KG1 (cell line): ENCODE measurements at places on chromosomes 11 and 22.
A peak's percentile ranks its signal among the peaks of the same experiment; 100 is the strongest.

- no peak for DNase-seq
Measured at GRCh38 chr22:25114369-25115362, 85.0 kb upstream of the CRYBB3 start.

GRCh38 chr11:11989774-11990744 is 18.4 kb downstream of the DKK3 start:
- no peak for DNase-seq

DNA sequence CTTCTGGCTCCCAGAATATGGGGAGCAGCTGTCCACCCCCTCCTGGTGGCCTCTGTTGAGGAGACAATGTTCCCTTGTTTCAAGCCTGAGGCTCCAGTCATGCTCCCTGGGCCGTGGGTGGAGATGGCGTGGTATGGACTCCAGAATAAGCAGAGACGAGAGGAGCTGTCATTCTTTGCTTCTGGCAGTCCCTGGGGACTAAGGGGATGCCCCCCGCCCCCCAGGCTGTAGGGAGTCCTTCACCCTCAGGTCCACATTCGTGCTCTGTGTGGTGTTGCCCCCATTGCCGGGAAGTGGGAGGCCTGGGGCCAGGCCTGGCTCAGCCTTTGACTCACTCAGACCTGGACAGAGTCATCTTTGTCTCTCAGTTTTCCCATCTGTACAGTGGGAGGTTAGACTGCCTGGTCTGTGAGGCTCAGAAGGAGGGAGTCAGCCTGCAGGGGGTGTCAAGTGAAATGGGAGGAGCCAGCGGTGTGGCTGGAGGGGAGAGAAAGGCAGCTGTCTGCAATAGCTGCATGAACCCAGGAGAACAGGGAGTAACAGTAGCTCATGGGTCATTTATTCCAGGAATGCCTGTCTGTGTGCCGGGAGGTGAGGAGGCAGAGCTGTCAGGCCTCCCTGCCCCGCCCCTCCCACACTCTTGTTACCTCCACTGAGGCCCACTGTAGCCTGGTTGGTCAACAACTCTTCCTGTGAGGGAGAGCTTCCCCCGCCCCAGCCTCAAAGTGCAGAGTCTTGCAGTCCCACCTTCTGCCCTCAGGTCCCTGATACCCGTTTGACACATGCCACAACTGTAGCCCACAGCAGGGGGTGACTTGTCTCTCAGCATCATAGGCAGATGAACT is 6.3 kb downstream of the ARHGEF17 start:
- DNase-seq: no peak

DNA sequence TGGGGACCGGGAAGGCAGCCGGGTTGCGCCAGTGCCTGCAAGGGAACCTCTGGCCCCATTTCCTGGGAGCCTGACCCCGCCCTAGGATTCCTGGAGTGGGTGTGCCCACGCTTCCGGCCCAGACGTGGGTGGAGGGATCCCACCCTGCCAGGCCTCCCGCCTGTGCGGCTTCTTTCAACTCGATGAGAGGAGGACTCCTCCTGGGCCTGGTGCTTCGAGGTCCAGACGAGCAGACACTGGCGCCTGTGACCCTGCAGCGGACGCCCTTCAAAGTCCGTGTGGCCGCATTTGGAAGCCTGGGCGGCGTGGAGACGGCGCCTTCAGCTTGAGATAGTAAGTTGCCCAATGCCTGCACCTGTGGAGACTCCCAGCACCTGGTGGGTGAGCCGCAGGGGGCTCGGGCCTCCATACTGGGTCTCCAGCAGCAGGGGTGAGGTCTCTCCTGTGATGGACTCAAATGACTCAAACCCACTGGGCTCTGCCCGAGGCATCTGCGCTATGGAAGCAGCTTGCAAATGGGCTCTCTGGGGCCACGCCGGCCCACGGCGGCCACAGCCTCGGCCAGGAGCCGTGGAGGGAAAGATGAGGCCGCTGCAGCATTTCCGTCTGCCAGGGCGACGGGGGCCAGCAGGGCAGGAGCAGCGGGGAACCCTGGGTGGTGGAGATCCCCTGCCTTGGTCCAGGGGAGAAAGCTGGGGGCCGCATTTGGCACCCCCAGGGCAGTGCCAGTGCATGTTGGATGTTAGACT is 64.3 kb upstream of the PPARA start:
- no peak for DNase-seq

DNA sequence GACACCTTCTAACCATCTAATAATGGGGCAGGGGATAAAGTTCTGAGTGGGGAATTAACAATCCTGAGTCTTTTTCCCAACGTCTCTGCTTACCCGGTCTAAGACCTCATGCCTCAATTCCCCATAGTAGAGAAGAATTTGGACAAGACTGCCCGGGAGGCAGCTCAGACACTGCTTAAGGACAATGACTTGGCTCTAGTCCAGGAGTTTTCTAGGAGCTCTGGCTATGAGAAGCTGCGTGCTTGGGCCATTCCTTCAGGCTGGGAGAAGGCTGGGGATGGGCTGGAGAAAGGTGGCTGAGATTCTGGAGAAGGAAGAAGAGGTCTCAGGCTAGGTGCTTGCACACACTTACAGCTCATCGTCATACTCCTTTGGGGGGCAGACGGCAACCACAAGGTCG is 19.8 kb upstream of the ABCC8 start:
- DNase-seq: no peak

GRCh38 chr22:32701034-32701433 is 100.5 kb upstream of the TIMP3 start:
- DNase-seq: no peak

GRCh38 chr11:16028419-16028818 is 327.9 kb downstream of the SOX6 start:
- DNase-seq: no peak

DNA sequence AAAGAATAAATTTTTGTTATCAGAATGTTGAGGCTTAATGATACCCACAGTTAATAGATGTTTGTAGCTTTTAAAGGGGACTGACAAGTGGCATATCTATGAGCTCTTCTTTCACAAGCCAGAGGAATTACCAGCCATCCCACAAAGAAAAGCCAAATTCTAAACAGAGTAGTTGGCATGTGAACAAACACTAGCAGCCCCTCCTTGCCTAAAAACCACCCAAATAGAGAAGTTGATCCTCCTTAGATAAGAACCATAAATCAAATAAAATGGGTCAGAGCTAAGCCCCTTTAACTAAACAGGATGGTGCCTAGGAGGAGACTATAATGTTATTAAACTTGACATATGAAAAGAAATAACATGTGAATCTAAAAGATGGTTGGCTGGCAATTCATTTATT is 11.4 kb downstream of the LPXN start:
- no peak for DNase-seq

- DNase-seq: no peak
Measured at GRCh38 chr11:18792827-18793226, 1.2 kb upstream of the PTPN5 start.

- DNase-seq: no peak
Measured at GRCh38 chr11:31974366-31975136, 116.3 kb upstream of the RCN1 start.

- peak; percentile 66 for DNase-seq
Measured at GRCh38 chr22:46592390-46592872, 27.8 kb upstream of the GRAMD4 start.

GRCh38 chr11:115996808-115997188 is 492.6 kb upstream of the CADM1 start:
- DNase-seq: no peak

- no peak for DNase-seq
Measured at GRCh38 chr11:31415435-31415834, 45.8 kb downstream of the DNAJC24 start.

DNA sequence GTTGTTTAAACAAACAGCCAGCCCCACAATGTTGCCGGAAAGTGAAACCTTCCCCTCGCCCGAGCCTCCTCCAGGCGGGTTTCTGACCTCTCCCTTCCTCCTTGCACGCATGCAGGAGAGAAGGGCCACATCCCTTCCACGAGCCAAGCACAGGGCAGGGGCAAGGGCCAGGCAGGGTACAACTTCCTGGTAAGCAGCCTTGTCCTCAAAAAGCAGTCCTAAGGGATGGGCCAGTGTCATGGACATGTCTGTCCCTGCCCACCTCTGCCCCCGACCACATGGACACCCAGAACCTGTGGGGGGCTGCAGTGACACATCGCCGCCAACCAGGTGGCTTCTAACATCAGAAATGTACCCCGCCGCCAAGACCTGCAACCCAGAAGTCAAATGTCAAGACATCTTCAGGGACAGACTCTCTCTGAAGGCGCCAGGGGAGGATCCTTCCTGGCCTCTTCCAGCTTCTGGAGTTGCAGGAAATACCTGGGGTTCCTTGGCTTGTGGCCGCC is 145.3 kb downstream of the CRYBB2 start:
- DNase-seq: no peak

- peak; percentile 2 for DNase-seq
Measured at GRCh38 chr11:44133335-44133946, 38.0 kb downstream of the EXT2 start.

GRCh38 chr22:48702573-48703264 is 1125.0 kb downstream of the BRD1 start:
- peak; percentile 19 for DNase-seq

DNA sequence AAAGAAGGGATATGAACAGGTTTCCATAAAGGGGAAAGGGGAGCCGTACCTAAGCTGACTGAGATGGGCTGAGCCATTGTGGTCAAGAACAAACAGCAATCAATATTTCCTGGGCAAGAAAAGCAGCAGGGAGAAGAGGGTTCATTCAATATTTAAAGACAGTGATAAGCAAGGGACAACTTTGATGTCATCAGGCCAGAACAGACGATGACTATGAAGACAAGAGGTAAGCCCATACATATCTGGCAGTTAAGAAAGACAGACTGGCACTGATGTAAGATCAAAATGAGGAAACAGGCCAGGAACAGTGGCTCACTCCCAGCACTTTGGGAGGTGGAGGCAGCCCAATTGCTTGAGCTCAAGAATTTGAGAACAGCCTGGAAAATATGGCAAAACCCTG is 2.4 kb downstream of the OR5A2 start:
- no peak for DNase-seq

GRCh38 chr11:17415523-17416104 is 27.2 kb upstream of the KCNJ11 start:
- DNase-seq: no peak

- DNase-seq: no peak
Measured at GRCh38 chr11:60989093-60989650, 17.7 kb downstream of the CD6 start.

GRCh38 chr11:134807997-134808396 is 396.0 kb upstream of the B3GAT1 start:
- DNase-seq: no peak

DNA sequence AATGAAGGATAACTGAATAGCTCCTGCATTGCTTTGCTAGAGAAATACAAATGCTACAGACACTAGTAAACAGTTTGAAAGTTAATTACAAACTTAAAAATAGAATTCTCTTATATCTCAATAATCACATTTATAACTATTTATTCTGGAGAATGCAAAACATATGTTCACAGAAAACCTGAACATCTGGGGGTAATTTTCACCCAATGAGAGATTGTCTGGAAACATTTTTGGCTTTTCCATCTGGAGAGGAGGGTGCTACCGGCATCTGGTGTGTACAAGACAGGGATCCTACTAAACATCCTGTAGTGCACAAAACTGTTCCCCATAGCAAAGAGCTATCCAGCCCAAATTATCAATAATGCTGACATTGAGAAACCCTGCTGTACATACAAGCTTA is 378.4 kb upstream of the CHORDC1 start:
- DNase-seq: no peak

DNA sequence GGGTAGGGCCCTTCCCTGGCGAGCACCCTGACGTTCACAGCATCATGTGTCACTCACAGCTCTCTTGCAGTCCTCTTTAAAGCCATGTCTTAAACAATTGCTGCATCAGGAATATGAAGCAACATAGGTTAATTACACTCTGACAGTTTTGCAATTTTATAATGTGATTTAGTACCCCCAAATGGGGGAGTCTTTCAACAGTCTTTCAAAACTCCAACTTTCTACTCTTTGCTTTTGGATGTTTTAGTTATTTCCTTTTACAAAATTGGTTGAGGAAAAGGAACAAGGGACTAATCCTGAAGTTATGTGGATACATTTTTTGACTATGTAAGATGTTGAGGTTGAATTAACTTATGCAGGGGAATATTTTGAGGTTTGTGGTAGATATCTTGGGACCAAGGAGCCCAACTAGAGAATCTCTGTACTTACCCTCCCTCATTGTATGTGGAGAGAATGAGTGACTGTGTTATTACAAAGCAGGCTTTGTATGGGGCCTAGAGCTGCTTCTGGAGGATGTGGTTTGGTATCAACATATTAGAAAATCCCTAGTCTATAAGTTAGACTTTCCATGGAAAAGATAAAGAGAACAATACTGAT is at the start of gene MMP8:
TSS of gene MMP8 (minus strand) at position 51 of the 597 bp plus-strand sequence. CDS start 99 bp downstream, outside the sequence.
- no peak for DNase-seq

DNA sequence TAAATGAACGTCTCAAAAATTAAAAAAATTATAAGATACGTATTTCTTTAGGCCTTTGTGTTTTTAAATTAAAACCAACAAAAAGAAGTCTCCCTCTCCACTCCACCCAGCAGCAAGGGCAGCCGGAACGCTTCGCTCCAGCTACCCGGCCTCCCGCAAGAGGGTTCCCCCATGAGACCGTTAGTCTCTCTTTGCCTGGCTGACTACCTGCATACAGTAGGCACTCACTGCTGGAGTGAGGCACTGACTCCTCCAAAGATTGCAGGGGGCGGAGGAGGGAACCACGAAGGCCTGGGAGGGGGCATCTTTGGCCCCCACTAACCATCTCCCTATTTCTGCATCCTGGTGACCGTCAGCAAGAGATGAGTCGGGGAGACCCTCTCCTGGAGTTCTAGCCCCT is 10.1 kb downstream of the CBX6 start:
- DNase-seq: no peak

GRCh38 chr11:47611348-47611794 is 17.2 kb upstream of the C1QTNF4 start:
- no peak for DNase-seq

DNA sequence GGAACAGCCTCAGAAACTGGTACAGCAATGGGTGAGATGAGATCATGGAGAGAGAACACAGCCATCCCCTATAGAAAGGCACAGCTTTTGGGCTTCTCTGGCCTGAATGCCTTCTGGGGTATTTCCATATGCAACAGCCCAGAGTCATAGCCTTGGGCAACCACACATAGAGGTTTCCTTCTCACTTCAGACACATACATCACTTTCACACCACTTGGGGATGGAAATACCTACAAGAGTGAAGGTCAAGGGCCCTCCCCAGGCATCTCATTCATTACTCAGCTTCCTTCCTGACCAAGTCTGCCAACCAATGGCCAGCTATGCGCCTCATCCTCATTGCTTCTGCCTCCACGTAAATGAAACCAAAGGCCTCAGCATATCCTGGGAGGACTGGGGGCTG is 17.7 kb upstream of the OLFML1 start:
- no peak for DNase-seq

- no peak for DNase-seq
Measured at GRCh38 chr22:23192558-23192957, 12.2 kb downstream of the BCR start.

DNA sequence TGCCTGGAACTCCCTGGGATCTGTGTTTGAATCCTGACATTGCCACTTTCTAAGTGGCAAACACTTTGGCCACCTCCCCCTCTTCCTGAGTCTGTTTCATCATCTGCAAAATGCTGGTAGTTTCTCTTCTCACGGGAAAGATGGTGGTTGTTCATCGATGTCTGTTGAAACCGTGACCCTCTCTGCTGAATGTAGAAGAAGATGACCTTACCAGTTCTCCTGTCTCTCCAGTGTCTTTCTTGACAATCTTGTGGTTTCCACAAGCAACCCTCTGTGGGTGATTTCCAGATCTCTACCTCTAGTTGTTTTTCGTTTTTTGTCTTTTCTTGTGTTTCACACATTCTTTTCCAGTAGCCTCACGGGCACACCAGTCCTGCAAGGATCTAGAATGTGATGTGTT is 27.5 kb downstream of the ZBTB16 start:
- no peak for DNase-seq
